ENCODE measurements at places on chromosomes 12 and 14. TPM values are rescaled to one million over a fixed set of nuclear protein-coding genes. Genes with fewer than 3 reads are reported as not detected.

GRCh38 chr12:85733221-85733840, 102.9 kb downstream of the RASSF9 start:
- DNase-seq, result peak; percentile 34

The LAG3 gene
- 1.3 TPM for total RNA-seq

DNA sequence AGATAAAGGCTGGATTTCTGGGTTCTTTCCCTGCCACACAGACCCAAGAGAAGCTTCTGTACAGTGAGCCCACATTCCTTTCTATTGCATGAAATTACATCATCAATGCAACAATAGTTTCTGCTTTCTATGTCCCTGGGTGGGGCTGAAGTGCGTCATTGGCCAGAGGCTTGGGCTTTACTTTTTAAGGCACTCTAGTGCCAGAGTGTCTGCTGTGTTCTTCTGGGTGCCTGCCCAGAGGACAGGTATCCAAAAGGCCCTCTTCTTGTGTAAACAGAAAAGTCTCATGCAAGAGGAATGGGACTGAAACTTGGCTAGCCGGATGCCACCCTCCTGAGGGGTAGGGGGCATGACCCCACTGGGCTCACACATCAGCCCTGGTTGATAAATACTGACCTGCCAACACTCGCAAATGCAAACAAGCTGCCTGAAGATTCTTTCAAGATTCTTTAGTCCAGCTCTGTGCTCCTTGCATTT, 5.9 kb downstream of the KRT86 start:
- DNase-seq, result peak; percentile 99

- DNase-seq, result no peak
These were observed 46.5 kb downstream of the NDUFA12 start for GRCh38 chr12:94957006-94957405.

The ZFHX2 gene
- total RNA-seq, result 0.83 TPM

- DNase-seq, result no peak
These were observed 37.0 kb upstream of the EIF5 start for GRCh38 chr14:103296987-103297386.

- DNase-seq, result peak; percentile 34
These were observed 90.2 kb upstream of the HECTD1 start for GRCh38 chr14:31297701-31298344.

- DNase-seq, result peak; percentile 82
These were observed 32.8 kb downstream of the MIA2 start for GRCh38 chr14:39266525-39266870.

The TAS2R13 gene
- total RNA-seq, result 0.42 TPM

GRCh38 chr12:116204785-116205184, 72.7 kb downstream of the MED13L start:
- no peak for DNase-seq

- DNase-seq, result no peak
These were observed 282.9 kb upstream of the FLRT2 start for GRCh38 chr14:85247071-85247470.

- DNase-seq, result no peak
These were observed 18.0 kb upstream of the RNASE10 start for GRCh38 chr14:20487396-20487725.

DNA sequence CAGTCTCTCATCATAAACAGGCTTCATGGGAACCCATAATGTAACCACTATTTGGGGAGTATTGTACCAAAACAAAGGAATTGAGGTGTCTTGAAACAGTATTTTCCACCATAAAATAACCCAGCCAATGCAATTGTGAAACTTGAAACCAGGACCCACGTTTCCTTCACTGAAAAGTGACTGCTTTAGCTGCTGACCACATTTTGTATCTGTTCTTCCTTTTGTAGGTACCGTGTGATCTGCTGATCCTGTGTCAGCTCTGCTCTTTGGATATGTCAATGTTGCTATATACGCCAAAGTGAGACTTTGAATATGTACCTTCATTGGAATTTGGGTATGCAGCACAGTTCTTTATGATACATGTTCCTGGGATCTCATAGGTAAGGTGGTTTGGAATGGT, 95.1 kb upstream of the CNTN1 start:
- DNase-seq, result no peak

The LACRT gene
- not detected for total RNA-seq
